ENCODE measurements at places on chromosomes 1 and 21. TPM values are rescaled to one million over a fixed set of nuclear protein-coding genes. Genes with fewer than 3 reads are reported as not detected.

PDPN gene
- total RNA-seq = not detected

LTN1 gene
- total RNA-seq = 8.5 TPM

ANKRD65 gene
- total RNA-seq = 0.07 TPM

OR2G2 gene
- not detected for total RNA-seq

OR2T33 gene
- not detected for total RNA-seq

MTMR11 gene
- 7.9 TPM for total RNA-seq
